Hypothalamus (tissue), 51 donors: ENCODE measurements at places on chromosomes 12 and 14.

DNA sequence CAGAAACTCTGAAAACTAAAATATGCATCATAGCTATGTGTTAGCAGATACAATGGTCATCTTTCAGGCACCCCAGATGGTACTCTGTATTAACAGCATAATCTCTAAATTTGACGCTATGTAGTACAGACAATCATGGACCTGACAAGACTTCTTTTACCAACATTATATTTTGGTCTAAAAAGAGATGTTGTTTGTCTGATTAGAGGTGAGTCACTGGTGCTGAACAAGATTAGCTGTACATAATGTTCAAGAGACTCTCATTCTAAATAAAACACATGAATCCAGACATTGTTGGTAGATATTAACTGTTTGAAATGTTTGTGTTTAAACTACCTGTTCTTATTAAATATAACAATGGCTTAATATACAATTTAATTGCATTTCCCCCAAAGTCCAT lies 146.4 kb upstream of the LMNTD1 start:
- no peak for DNase-seq

- DNase-seq = no peak
Observed at GRCh38 chr12:2733493-2734355, 61.0 kb upstream of the FKBP4 start.

DNA sequence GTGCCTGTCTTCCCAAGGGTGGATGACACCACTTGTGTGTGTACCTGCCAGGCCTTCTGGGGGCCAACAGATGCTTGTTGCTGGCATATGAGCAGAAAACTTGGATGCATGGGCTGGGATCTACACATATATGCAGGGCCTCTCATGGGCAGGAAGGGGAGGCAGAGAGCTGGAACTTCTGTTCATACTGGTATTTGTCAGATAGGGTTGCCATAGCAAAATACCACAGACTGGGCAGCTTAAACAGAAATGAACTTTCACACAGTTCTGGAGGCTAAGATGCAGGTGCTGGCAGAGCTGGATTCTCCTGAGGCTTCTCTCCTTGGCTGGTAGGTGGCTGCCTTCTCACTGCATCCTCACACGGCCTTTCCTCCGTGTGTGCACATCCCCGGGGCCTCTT lies 121.8 kb downstream of the SUDS3 start:
- DNase-seq = no peak

DNA sequence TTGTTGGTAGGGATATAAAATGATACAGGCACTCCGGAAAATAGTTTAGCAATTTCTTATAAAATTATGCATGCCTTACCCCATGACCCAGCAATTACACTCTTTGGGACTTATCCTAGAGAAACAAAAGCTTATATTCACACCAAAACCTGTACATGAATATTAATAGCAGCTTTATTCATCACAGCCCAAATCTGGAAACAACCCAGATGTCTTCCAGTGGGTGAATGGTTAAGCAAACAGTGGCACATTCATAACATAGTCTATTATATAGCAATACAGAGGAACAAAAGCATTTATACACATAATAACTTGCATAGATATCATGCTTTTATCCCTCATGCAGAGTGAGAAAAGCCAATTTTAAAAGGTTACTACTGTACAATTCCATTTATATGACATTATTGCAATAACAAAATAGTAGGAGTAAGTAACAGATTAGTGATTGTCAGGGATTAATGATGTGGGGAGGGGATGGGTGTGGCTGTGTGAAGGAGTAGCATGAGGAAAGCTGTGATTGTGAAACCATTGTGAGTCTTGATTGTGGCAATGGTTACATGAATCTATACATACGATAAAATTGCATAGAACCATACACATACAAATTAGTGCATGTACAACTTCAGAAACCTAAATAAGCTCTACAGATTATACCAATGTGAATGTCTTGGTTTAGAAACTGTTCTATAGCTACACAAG lies 363.1 kb upstream of the OR4E1 start:
- no peak for DNase-seq

- DNase-seq = no peak
Observed at GRCh38 chr12:19572920-19573558, 133.7 kb downstream of the AEBP2 start.
